Breast epithelium (tissue), 4 donors: ENCODE measurements at places on chromosomes 1 and 21.
A peak's percentile ranks its signal among the peaks of the same experiment; 100 is the strongest.

- H3K4me3 ChIP-seq, result no peak overlapping the region
- no peaks in the 10 kb centered on the region for H3K4me1 ChIP-seq
- DNase-seq, result no peak
- H3K27ac ChIP-seq, result no peak overlapping the region
These were observed 148.0 kb upstream of the ZRANB2 start for GRCh38 chr1:71228742-71229365.

DNA sequence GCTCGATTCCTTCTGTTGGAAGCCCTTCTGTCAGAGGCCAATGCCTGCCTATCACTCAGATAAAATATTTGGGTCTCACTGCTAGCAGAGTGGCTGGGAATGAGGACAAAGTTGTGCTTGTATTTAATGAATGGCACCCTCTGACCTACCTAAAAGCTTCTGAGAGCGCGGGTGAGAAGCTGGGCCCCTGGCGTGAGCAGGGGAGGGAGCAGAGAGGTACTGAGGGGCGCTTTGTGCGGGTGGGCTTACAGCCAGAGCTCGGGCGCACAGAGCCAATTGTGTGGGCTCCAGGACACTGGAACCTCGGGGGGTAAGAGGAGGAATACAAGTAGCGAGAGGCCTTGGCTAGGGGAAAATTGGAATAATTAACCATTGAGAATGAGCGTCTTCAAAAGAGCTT lies 32.3 kb downstream of the PCAT6 start:
- H3K27me3 ChIP-seq, result no peaks in the 10 kb centered on the region
- no peak overlapping the region for H3K4me3 ChIP-seq
- no peak for DNase-seq
- no peaks in the 10 kb centered on the region for H3K4me1 ChIP-seq
- no peak overlapping the region for H3K27ac ChIP-seq
- H3K36me3 ChIP-seq, result no peaks in the 10 kb centered on the region

DNA sequence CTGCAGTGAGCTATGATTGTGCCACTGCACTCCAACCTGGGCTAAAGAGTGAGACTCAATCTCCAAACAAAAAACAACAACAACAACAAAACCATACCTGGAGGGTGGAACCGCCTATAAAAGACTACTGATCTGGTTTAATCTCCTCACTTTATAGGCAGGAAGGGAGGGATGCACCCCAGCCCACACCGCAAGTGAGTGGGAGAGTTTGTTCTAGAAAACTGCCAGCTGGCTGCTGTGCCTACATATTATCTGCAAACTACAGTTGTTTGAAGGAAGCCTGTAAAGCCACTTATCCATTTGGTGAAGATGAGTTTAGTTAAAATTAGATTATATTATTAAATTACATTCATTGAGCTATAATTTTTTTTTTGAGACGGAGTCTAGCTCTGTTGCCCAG lies 9.1 kb upstream of the SRSF10 start:
- no peaks in the 10 kb centered on the region for H3K27me3 ChIP-seq
- no peaks in the 10 kb centered on the region for H3K4me1 ChIP-seq
- H3K36me3 ChIP-seq, result no peaks in the 10 kb centered on the region
- no peak overlapping the region for H3K4me3 ChIP-seq

DNA sequence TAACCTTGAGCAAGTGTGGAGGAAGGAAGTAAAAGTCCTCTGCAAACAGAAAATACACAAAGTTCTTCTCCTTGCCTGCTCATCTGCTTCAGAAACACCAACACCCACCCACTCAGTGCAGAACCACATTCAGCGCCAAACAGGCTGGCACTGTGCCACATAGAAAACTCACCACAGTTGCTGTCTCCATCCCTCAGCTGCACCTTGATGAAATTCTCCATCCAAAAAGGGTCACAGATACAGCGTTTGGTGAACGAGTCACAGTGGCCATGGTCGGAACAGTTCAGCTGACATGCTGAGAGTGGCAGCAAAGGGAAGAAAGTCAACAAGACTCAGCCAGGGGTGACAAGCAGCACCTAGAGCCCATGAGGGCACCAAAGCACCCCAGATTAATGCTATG lies 114.5 kb downstream of the KIAA0319L start:
- no peaks in the 10 kb centered on the region for H3K4me1 ChIP-seq
- H3K27me3 ChIP-seq, result no peaks in the 10 kb centered on the region
- no peak for DNase-seq
- H3K36me3 ChIP-seq, result no peaks in the 10 kb centered on the region

DNA sequence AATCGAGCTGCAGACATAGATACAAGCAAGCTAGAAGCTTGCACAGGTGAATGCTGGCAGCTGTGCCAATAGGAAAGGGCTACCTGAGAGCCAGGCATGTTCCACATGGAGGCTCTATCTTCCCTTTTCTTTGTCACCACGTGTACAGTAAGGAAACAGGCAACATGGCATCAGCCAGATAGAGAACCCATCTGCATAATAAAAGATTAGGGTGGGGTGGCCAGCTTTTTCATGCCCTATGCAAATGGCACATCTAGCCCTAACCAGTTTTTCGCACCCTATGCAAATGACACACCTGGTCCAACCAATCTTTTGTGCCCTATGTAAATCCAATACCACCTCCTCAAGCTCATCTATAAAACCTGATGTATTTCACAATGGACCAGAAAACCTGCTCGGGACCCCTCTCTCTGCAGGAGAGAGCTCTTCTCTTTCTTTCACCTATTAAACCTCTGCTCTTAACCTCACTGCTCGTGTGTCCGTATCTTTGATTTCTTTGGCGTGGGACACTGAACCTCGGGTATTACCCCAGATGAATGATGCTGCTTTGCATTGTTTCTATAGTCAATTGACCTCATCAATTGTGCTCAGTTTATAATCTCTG lies 93.9 kb downstream of the SLC30A10 start:
- H3K27ac ChIP-seq, result no peak overlapping the region
- H3K4me1 ChIP-seq, result no peaks in the 10 kb centered on the region
- no peaks in the 10 kb centered on the region for H3K27me3 ChIP-seq

DNA sequence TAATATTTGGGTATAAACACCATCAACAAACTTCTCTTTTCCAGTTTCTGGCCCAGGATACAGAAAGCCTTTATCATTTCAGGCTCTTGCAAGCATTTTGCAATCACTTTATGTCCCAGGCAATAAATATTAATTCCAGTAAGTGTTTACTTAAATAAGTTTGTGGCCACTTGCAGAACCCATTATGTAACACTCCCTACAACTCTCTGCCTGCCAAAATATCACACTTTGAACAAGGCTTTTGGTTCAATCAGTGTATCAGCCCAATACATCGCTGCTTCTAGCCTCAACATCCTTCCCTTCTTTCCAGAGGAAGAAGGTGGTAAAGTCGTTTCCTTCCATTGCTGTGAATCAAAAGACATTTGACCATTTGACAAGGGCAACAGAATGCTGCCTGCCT lies 203.0 kb upstream of the USP25 start:
- no peak overlapping the region for H3K27ac ChIP-seq
- H3K4me1 ChIP-seq, result no peaks in the 10 kb centered on the region
- no peak overlapping the region for H3K4me3 ChIP-seq
- no peaks in the 10 kb centered on the region for H3K27me3 ChIP-seq

DNA sequence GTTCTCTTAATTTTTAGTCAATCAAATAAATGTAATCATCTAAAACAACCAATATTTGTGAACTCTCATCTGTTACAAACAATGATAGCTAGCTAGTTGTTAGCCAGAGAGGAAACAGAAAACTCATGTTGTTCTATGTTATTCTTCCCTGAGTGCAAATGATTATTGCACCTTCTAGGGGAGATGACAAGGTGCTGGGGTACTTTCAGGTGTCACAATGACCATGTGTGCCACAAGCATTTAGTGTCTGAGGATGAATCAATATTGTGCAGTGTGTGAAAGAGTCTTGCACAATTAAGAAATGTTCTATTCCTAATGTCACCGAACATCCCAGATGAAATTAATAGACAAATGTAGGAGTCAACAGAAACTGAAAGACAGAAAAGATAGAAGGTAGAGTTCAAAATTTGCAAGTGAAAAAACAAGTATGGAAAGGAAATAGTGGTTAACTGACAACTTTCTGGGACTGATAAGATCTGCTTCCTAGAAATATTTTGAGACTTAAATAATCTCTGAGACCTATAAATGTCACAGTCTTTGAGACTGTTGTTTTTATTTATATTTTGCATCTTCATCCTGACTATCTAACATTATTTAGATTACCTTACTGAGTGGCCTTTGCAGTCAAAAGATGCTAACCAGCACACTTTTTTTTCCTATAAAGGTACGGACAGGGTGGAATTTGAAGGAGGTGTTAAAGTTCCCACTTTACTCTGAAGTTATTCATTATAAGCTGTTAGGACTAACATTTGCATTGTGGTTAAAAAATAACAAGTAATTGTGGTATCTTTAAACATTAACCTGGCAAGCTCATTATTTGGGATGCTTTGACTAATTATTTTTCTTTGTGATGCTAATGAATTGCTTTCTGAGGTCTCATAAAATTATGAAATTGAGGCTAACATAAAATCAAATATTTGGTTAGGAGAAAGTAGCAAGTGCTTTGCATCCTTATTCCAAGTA lies 21.6 kb upstream of the DPYD start:
- no peaks in the 10 kb centered on the region for H3K36me3 ChIP-seq
- H3K4me1 ChIP-seq, result no peaks in the 10 kb centered on the region
- H3K4me3 ChIP-seq, result no peak overlapping the region
- H3K27me3 ChIP-seq, result no peaks in the 10 kb centered on the region

- DNase-seq, result no peak
- H3K36me3 ChIP-seq, result peaks cover 9% of the 10 kb centered on the region
- no peaks in the 10 kb centered on the region for H3K27me3 ChIP-seq
- H3K4me1 ChIP-seq, result peaks cover 25% of the 10 kb centered on the region
These were observed 102.5 kb downstream of the BCAR3 start for GRCh38 chr1:93578911-93579825.

DNA sequence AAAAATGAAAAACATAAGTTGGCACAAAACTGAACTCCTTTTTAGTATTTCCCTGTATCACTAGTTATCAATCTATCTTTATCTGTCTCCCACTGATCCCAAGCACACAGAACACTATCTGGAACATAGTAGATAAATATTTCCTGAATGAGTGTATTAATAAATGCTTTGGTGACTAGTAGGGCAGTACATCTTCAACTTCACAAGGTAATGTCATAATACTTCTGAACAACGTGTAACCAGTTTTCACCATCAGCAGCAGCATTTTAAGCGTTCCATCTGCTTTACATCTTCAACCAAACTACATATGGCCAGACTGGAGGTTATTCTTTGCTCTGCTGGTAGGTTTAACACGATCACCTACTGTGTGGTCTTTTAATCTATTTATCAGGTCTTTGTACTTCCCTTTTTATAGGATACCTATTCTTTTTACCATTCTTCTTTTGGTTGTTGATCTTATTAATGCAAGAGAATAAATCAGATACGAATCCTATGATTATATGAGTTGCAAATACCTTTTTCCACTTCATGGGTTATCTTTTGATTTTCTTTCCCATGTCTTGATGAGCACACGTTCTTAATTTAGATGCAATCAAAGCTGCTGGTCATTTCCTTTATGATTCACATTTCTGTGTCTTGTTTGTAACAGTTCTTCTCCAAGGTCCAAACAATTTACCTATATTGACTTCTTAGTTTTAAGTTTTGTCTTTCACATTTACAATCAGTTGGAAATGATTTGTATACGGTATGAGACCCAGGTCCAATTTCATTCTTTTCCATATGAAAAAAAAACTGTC lies 16.3 kb downstream of the GPBP1L1 start:
- no peak overlapping the region for H3K4me3 ChIP-seq
- H3K27ac ChIP-seq, result no peak overlapping the region
- no peak for DNase-seq
- no peaks in the 10 kb centered on the region for H3K27me3 ChIP-seq

DNA sequence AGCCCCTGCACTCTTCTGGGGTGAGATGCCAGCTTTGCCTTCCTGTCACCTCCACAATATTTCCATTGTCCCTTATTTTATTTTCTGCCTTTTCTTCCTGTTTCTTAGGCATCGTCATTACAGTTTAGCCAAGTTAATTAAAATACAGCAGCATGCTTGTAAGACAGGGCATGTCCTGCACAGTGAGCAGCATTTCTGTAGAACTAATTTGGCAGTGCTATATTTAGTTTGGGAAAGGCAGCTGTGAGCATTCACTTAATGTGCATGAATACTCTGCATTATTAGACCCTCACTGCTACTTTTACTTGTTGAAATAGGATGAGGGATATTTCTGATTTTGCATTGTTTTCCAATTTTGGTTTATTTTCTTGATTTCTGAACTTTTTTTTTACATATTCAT lies 133.3 kb downstream of the KCNK2 start:
- no peaks in the 10 kb centered on the region for H3K4me1 ChIP-seq
- H3K27me3 ChIP-seq, result no peaks in the 10 kb centered on the region
- no peaks in the 10 kb centered on the region for H3K36me3 ChIP-seq
- peak overlapping the region; percentile 20 for H3K27ac ChIP-seq

DNA sequence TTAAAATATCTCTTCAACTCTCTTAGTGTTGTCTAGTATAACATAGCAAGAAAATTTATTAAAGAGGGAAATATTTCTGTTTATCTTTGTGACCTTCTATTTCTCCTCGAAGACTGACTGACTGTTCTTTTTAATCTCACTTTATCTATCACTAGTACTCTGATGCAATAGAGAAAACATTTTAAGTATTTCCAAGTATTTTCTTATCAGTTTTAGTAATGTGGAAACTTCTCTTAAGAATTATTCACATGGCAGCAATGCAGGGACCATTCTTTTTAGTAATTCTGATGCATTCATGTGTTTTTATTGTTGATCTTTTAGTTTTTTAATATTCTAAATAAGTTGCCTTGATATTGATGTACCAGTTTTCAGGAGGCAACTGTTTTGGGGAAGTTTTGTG lies 115.7 kb downstream of the NEK7 start:
- no peaks in the 10 kb centered on the region for H3K36me3 ChIP-seq
- no peaks in the 10 kb centered on the region for H3K4me1 ChIP-seq
- H3K27ac ChIP-seq, result no peak overlapping the region
- no peak overlapping the region for H3K4me3 ChIP-seq

- no peak overlapping the region for H3K4me3 ChIP-seq
- no peak overlapping the region for H3K27ac ChIP-seq
- H3K36me3 ChIP-seq, result peaks cover 9% of the 10 kb centered on the region
- H3K4me1 ChIP-seq, result no peaks in the 10 kb centered on the region
These were observed 28.4 kb downstream of the WDR26 start for GRCh38 chr1:224406216-224406615.

DNA sequence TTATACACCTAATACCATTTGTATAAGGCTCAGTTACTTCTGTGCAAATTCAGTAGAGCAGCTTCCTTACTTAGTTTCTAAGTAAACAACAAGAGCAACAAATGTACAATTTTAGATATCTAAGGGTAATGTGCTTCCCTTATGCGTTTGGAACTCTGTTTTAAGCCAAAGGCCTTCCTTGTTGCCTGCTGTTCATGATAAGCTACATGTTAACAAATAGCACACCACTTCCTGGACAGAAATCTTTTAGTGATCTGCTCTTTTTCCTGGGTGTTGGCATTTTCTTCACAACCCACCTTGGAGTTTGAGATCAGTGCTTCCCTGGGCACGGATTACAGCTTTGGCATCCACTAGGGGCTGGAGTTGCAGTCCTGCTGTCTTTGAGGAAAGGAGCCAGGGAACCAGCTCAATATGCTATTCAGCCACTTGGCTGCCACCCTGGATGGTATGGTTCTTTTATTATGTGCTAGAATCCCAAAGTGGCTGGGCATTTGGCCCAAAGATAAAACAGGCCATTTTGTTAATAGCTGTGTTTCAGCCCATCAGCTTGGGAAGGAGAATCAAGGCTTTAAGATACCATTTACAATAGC lies 55.6 kb upstream of the ADAR start:
- no peaks in the 10 kb centered on the region for H3K27me3 ChIP-seq
- H3K27ac ChIP-seq, result no peak overlapping the region
- no peak for DNase-seq
- H3K4me1 ChIP-seq, result no peaks in the 10 kb centered on the region
